ENCODE measurements at places on chromosomes 7 and 10. TPM values are rescaled to one million over a fixed set of nuclear protein-coding genes. Genes with fewer than 3 reads are reported as not detected.

The RAB19 gene
- 1.2 TPM for polyA plus RNA-seq

The OR6V1 gene
- polyA plus RNA-seq: not detected

The ATP6V0A4 gene
- 0.12 TPM for polyA plus RNA-seq

The PLXDC2 gene
- 19.0 TPM for polyA plus RNA-seq

The AVPI1 gene
- polyA plus RNA-seq: 56.5 TPM

The VSIR gene
- 47.9 TPM for polyA plus RNA-seq

The SCART1 gene
- polyA plus RNA-seq: 2.3 TPM

All from large intestine (tissue), 12 donors.